PC-3 (cell line): ENCODE measurements at places on chromosomes 13 and 19. TPM values are rescaled to one million over a fixed set of nuclear protein-coding genes. Genes with fewer than 3 reads are reported as not detected.
A peak's percentile ranks its signal among the peaks of the same experiment; 100 is the strongest.

LHB gene
- total RNA-seq: not detected in 2 replicates

DNA sequence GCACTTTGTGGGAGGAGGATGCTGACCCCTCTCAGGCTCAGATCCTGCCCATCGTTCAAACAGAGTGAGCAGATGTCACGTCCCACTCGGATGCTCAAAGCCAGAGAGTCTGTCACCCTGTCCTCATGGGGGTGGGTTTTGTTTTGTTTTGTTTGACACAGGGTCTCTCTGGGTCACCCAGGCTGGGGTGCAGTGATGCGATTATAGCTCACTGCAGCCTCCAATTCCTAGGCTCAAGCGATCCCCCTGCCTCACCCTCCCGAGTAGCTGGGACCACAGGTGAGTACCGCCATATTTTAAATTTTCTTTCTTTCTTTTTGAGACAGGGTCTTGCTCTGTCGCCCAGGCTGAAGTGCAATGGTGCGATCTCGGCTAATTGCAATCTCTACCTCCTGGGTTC is 4.0 kb downstream of the ADGRE2 start:
- no peak for DNase-seq

DNA sequence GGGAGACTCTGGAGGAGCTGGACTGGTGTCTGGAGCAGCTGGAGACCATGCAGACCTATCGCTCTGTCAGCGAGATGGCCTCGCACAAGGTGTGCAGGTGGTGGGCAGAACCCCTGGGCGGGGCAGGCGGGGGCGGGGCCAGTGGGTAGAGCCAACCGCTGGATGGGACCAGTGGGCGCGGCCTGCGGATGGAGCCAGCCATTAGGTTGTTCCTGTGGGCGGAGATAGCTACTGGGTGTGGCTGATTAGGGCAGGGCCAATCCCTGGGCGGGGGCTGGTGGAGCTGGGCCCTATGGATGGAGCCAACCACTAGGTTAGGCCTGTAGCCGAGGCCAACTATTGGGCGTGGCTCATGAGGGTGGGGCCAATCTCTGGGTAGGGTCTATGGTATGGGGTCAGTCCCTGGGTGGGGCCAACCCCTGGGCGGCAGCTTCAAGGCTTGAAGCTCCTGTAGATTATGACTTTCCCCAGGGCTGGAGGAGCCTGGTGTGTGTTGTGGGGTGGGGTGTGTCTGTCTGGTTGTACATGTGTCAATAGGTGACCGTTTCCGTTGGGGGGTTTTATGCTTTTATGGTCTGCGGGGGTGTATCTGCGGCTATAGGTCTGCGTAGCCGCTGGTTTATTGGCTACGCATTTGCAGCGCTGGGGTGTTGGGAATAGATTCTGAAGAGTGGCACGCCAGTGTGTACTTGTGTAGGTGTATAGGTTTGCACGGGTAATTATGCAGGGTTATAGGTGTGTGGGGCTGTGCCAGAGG is 30.7 kb downstream of the PDE4A start:
- peak; percentile 44 for DNase-seq

- no peak for DNase-seq
Observed at GRCh38 chr13:24269821-24270220, 39.6 kb upstream of the C1QTNF9 start.

GRCh38 chr13:110557082-110557481 is 4.4 kb downstream of the RAB20 start:
- DNase-seq: no peak

ZNF230 gene
- total RNA-seq: 0.52 and 1.0 TPM in 2 replicates

GRCh38 chr19:29844891-29845573 is 33.2 kb downstream of the CCNE1 start:
- DNase-seq: peak; percentile 81

DNA sequence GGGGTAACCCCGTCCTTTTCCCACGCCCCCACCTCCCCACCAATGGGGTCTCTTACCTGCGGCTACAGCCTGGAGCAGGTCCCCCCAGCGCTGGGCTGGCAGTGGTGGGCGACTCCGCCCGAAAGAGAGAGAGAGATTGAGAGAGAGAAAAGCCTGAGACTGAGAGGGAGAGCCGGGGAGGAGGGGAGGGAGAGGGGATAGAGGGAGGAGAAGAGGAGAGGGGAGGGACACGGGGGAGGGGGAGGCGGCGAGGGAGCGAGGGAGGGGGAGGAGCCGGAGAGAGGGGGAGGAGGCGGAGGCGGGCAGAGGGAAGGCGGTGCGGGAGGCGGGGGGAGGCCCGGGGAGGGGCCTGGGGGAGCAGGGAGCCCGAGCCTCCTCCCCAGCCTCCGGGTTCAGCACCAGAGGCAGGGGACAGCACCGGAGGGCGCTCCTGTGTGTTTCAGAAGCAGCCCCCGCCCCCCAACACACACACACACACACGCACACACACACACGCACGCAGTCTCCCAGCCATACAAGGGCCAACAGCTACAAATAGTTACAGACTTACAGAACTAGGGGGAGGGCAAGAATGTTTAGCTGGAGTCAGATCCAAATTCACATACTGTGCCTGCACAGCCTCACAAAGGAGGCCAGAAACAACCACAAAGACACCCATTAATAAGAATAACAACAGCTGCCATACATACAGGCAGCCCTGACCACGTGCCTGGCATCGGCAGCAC is at the start of gene SLC8A2:
TSS of gene SLC8A2 (minus strand) at position 161 of the 725 bp plus-strand sequence. CDS start 5,490 bp downstream, outside the sequence.
- DNase-seq: peak; percentile 49
